ENCODE measurements at places on chromosomes 6 and 20.

DNA sequence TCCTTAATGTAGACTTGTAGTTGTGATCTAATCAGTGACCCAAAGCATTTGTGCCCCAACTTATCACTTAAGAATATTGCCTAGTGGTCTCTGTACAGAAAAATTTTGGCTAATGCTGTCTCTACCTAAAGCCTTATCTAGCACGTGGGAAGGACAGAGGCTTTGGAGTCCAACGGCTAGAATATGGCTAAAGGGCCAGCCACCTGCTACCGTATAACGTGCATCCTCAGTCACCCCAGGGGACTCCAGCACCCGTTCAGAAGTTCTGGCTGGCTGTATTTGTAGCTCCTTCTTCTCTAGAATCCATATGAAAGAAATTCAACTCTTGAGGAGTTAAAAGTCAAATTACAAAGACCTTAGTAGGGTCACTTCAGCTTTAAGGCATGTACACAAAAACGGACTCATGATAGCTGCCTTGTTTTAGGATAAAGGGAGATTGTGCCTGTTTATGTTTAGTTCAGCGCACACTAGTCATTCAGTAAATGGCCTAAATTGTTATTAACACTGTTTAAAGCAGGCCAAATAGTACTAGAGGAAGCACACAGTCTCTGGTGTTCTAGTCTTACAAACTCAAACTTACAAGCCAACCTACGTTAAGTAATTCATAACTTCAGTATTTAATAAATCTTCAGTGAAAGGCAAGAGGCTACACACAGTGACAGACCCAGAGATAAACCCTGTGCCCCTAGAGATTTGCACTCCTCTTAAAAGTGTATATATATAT is 407.5 kb upstream of the PLCB4 start:
- DNase-seq = no peak

GRCh38 chr6:131062241-131063027 is 611 bp downstream of the EPB41L2 start:
- no peak for DNase-seq

GRCh38 chr6:135498185-135498841 is 773 bp upstream of the AHI1 start:
- peak; percentile 57 for DNase-seq

- DNase-seq = no peak
Measured at GRCh38 chr20:48292806-48293205, 507.5 kb upstream of the SULF2 start.

- no peak for DNase-seq
Measured at GRCh38 chr6:20747991-20748390, 213.7 kb downstream of the CDKAL1 start.

DNA sequence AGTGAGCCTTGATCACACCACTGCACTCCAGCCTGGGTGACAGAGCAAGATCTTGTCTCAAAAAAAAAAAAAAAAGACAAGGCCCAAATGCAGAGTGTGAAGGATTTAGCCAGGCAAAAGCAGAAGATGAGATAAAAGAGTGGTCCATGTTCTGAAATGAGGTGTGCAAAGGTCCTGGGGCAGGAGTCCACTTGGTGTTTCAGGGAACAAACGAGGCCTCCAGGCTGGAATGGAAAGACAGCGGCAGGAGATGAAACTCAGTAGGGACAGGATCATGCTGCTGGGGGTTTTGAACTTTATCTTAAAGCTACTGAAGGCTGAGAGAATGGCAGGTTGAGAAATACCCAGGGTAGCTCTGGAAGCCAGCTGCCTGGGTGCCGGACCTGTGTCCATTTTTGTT is 178.2 kb downstream of the ZMYND8 start:
- DNase-seq = no peak

DNA sequence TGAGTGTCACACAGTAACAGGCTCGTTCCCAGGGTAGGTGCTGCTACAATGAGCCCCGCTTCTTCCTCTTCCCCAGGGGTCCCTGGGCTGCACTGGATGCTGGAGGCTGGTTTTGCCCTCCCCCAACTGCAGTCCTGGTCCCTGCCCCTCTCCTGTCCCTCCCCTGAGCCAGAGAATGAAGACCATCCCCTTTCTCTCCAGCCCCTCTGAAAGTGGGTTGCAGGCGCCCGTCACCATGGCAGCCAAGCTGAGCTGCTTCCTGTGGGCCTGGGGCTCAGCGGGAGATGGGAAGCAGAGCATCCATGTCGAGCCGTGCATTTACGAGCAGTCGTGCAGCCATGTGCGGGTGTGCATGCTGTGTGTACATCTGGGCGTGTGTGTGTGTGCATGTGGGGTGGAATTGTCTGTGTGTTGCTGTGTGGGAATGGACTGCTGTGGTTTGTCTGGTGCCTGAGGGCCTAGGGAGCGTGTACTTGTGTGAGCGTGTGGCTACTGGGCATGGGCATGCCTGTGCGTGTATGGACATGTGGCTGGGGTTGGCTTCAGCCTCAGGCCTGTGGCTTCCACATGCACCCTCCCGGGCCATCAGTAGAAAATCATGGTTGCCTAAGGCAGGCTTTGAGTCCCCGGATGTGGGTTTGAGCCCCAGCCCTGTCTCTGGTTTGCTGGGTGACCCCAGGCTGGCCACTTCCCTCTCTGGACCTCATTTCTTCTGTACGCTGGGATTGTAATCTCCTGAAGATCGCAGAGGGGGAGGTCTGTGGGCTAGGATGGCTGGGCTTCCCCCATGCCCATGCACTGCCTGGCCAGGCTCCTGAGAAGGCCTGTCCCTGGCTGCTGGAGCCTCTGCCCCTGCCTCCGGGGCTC is 48.8 kb downstream of the SRC start:
- DNase-seq = no peak

GRCh38 chr6:25173951-25174474 is 105.2 kb upstream of the CARMIL1 start:
- DNase-seq = peak; percentile 56

DNA sequence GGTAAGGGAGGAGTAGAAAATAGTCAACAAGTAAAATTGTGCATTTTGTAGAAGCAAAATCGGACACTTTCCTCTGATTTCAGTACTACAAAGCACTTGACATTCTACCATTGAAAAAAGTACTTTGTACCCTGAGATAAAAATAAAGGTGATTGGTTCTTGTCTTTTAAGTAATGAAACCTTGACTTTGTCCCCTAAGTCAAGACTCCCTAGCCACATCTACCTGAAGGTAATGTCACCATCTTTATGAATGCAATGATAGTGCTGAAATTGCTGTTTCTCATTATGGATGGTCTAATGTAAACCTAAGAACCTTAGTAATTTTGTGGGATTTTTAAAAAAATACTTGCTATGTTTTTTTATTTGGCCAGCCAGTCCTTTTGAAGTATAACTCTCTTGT is 2.4 kb upstream of the MAN1A1 start:
- no peak for DNase-seq

GRCh38 chr6:133393891-133394290 is 152.7 kb downstream of the EYA4 start:
- DNase-seq = no peak

DNA sequence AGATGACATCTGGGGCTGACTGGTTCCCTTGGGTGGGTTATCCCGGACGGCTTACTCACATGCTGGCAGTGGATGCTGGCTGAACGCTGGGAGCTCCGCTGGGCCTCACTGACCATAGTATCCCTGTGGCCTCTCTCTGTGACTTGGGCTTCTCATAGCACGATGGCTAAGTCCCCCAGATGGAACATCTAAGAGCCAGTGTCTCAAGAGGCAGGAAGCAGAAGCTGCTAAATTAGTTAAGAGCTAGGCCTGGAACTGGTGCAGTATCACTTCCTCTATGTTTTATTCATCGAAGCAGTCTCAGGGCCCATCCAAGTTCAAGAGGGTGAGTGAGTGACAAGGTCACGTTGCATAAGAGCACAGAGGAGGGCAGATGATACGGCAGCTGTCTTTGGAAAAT is 116.5 kb upstream of the LAMP5 start:
- no peak for DNase-seq

- DNase-seq = no peak
Measured at GRCh38 chr6:161027385-161027784, 35.8 kb downstream of the MAP3K4 start.

DNA sequence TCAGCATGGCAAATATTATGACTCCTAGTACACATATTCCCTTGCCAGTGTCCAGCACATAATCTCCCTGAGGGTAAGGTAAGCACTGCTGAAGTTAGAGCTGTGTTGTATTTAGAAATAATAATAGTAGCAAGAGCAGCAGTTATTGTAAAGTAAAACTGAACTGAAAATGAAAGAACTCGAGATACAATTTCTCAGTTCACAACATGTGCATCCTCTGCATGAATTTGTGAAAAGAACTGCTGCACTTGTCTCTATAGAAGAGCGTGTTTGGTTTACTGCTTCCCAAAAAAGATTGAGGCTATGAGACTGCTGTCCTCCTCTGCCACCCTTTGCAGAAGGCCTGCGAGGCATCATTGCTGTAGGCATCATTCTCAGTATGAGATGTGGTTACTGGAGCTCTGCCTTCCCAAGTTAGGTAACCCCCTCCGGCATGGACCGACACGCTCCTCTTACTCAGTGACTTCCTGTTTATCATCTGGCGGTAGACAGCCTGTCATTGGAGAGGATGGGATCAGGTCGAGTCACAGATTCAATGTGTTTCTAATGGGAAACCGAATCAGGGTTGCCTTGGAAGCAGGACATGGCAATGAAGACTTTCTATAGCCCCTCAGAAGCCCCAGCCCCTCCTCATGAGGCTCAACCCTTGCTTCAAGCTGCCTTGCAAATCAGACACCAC is 48.1 kb downstream of the SLC24A3 start:
- no peak for DNase-seq

Measured in T1000 (cell line).